Amniotic stem cell (primary cell): ENCODE measurements at places on chromosomes 5 and 9.

DNA sequence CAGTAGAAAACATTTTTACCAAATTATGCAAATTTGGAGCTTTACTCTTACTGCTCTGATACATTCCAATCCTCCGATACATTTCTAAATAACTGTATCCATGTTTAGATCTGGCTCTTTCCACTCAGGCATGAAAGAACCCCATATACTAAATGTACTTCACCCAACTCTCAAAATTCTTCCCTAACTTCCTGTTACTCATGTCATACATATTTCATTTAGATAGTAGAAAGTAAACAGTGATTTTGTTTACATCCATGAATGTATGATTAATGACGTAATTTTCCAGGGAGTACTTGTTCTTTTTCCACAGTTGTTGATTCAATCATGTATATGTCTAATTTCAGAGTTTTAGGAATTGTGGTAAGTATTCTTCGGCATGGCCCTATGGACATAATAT, 1426.5 kb upstream of the C9orf72 start:
- DNase-seq: no peak

DNA sequence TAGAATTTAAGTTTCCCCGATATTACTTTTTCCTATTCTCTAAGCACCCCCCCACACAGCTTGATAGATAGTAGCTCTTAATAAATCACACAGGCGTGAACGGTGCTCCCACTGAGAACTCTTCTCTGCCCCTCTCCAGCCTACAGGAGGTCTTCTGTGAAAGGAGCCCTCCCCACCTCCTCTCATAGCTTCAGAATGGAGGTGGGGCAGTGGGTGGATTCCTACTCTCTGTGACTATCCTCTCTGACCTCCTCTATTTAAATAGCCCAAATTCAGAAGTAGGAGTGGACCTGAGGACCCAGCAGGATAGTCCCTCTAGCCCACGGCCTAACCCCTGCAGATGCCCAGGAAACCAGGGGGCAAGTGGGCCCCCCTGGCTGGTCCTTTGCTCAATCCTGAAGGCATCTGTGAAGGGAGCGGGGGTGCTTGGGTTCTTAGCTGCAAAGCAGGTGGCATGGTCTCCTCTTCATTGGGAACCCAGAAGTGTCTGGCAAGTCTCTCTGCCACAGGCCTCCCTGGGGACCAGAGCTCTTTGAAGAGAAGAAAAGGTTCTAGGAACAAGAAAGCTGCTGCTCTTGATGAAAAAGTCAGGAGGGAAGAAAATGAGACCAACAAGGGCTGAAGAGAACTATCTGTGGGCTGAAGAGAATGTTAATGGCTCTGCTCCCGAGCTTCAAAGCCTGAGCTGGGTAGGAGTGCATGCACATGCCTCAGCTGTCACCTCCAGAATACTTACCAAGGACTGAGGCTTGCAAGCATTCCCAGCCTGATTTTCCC, 21.1 kb upstream of the HSPA9 start:
- no peak for DNase-seq

DNA sequence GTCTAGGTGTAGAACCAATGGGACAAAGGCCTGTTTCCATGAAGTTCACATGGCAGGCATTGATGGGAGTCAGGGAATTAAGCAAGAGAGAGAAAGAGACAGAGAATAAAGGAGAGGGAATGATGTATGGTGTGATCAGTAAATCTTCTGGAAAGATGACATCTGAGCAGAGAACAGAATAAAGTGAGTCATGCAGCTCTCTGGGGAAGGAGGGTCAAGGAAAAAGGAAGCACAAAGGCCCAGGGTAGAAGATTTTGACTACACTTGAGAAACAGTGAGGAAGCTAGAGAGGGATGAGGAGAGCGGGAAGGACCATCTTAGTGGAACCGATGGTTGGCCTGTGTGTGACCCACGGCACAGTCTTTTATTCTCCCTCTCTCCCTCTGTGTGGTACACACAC, 425.9 kb downstream of the SPOCK1 start:
- no peak for DNase-seq

GRCh38 chr5:179121667-179122111, 61.5 kb downstream of the ZNF354C start:
- DNase-seq: no peak

GRCh38 chr5:66249920-66250319, 105.8 kb downstream of the SREK1 start:
- DNase-seq: no peak

GRCh38 chr5:37044120-37044519, 167.6 kb downstream of the NIPBL start:
- no peak for DNase-seq

DNA sequence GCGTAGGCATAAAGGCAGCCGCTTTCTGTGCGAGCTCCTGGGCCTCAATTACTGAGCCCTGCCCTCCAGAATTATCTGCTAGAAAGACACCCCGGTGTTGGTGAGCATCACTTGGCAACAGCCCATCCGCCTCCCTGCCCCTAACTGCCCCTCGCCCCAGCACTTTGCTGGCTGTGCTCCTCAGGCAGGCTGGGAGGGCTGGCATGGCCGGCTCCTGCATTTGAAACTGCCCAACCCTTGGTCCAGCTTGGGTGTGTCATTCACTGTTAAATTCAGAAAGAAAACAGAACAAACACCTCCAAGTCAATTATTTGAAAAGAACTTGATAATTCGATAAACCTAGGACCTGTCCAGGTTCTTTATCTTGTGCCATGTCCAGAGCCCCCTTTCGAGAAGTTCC, 334.2 kb downstream of the IRX2 start:
- DNase-seq: no peak

- no peak for DNase-seq
Measured at GRCh38 chr9:104071589-104071988, 22.5 kb upstream of the SMC2 start.

GRCh38 chr5:16809395-16810207, 126.5 kb downstream of the MYO10 start:
- DNase-seq: peak; percentile 48

- no peak for DNase-seq
Measured at GRCh38 chr9:108412755-108413154, 443.0 kb downstream of the ACTL7B start.

GRCh38 chr5:36237751-36238150, 4.0 kb downstream of the NADK2 start:
- no peak for DNase-seq
